ENCODE measurements at places on chromosomes 3 and 15. TPM values are rescaled to one million over a fixed set of nuclear protein-coding genes. Genes with fewer than 3 reads are reported as not detected.

- DNase-seq = peak; percentile 73
- peaks cover 12% of the 10 kb centered on the region for H3K4me1 ChIP-seq
- no peak overlapping the region for H3K27ac ChIP-seq
- no peaks in the 10 kb centered on the region for H3K36me3 ChIP-seq
- no peak overlapping the region for H3K4me3 ChIP-seq
These were observed 6.0 kb downstream of the MUC13 start for GRCh38 chr3:124928333-124929202.

DNA sequence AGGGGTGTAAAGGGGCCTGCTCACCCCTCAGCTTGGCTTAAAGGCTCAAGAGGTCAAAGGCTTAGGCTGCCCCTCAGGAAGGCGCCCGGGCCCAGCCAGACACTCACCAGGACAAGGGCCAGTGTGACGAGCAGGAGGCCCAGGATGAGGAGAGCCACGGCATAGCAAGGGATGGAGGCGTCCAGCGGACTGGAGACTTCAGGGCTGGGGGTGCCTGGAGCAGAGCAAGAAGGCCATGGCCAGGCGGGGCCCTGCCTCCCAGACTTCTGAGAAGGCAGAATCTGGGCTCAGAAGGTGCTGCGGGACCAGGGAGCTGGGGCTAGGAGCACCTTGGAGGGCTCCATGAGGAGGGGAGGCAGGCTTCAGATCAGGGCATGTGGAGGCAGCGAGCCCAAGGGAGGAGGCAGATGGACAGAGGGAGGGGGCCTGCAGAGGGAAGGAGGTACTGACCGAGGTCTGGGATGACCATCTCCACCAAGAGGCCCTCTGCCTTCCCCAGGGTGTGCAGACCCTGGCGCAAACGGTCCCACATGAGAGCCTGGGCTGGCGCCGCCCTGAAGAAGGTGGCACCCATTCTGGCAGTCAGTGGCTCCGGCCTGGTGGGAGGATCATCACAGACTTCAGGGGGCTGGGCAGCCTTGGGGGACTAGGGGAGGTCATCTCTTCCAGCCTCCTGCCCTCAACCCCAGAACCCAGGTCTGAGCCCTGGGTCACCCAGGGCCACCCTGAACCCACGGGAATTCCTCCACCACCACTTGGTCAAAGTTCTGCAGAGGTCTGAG is 24.5 kb downstream of the C15orf39 start:
- no peak overlapping the region for H3K4me3 ChIP-seq
- peaks cover 60% of the 10 kb centered on the region for H3K27me3 ChIP-seq
- peaks cover 15% of the 10 kb centered on the region for H3K36me3 ChIP-seq
- H3K27ac ChIP-seq = no peak overlapping the region
- no peak for DNase-seq
- H3K4me1 ChIP-seq = no peaks in the 10 kb centered on the region

Gene TM4SF1
- 981 TPM for total RNA-seq

- peak overlapping the region; percentile 40 for H3K27ac ChIP-seq
- H3K36me3 ChIP-seq = peaks cover 7% of the 10 kb centered on the region
- DNase-seq = peak; percentile 58
- no peaks in the 10 kb centered on the region for H3K27me3 ChIP-seq
- H3K4me3 ChIP-seq = no peak overlapping the region
These were observed 7.2 kb upstream of the BNIP2 start for GRCh38 chr15:59696332-59696731.

DNA sequence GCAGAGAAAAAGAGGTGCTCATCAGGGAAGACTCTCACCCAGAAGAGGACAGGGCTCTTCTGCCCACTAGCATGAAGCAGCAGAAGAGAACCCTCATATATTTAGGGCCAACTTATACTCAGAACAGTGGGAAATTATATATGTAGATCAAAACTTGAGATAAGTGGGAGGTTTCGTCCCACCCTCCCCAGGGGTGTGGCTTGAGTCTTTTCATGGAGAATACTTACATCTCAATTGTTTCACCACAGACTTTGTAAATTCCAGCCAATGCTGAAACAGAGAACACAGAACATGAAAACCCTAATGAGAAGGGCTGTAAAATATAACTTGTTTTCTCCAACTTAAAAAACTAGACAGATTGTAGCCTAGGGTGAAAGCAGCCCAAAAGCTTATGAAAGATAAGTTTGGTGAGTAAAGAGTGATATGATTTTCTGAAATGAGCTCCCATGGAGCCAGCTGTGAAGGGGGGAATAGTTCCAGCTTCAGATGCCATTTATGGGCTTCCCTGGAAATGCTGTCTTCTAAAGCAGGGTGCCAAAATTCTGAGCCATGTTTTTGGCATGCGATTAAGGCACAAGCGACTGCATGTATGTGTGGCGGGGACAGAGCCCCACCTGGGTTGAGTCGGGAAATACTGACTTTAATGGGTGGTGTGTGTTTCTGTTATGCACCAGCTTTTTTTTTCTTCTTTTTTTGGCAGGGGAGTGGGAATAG is 92.9 kb downstream of the WDR76 start:
- no peaks in the 10 kb centered on the region for H3K27me3 ChIP-seq
- no peaks in the 10 kb centered on the region for H3K36me3 ChIP-seq
- no peak overlapping the region for H3K4me3 ChIP-seq

Gene KBTBD12
- not detected for total RNA-seq

GRCh38 chr3:100802126-100802525 is 92.8 kb downstream of the TFG start:
- no peaks in the 10 kb centered on the region for H3K36me3 ChIP-seq
- H3K27me3 ChIP-seq = no peaks in the 10 kb centered on the region
- H3K4me3 ChIP-seq = no peak overlapping the region
- peak; percentile 56 for DNase-seq
- H3K4me1 ChIP-seq = no peaks in the 10 kb centered on the region

GRCh38 chr3:31495971-31496665 is 36.6 kb upstream of the STT3B start:
- H3K27me3 ChIP-seq = no peaks in the 10 kb centered on the region
- no peak for DNase-seq
- H3K27ac ChIP-seq = no peak overlapping the region
- no peaks in the 10 kb centered on the region for H3K4me1 ChIP-seq
- H3K36me3 ChIP-seq = no peaks in the 10 kb centered on the region

Gene GOLGA6L9
- total RNA-seq = 5.8 TPM

- H3K4me1 ChIP-seq = peaks cover 8% of the 10 kb centered on the region
- no peak overlapping the region for H3K27ac ChIP-seq
- H3K36me3 ChIP-seq = peaks cover 20% of the 10 kb centered on the region
- no peaks in the 10 kb centered on the region for H3K27me3 ChIP-seq
These were observed 1.0 kb upstream of the MGA start for GRCh38 chr15:41659190-41659589.

Measured in Calu3 (cell line).